ENCODE measurements at places on chromosomes 13 and 19.

DNA sequence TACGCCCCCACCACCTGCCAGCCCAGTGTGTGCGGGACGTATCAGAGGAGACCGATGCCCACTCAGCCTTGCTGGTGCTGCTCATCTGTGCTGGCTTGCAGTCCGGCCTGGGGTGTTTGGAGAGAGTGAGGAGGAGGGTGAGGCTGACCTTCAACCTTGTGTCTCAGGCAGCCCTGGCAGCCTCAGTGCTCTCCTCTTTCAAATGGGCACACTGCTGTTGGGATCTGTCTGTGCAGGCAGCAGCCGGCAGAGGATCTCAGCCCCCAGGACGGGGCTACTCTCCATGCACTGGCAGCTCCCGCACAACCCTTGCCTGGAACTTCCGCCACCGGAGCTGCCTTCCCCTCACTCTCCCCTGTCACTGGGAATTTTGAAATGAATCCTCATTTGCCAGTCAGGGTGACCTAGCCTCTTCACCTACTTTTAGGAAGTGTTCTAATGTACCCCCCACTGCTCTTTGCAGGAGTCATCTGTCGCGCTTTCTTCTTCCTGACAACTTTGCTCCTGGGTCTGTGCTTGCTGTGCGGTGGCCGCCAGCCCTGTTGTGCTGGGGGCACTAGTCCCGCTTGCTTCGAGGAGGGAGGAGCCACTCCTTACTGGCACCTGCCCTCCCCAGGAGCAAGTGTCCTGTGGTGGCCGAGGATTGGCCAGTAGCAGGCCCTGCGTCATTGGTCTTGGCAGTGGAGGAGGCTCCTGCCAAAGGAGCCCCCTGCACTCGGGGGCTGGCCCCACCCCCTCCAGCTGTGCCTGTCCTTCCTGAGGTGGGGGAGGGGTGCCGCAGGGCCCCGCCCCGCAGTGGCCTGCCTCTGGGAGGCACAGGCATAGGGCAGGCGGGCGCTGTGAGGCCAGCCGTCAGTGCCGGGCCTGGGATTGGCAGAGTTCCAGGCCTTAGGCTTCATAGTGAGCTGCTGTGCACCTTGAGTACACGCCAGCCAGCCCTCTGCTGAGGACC lies 53.4 kb downstream of the TSSK6 start:
- peak; percentile 52 for DNase-seq

DNA sequence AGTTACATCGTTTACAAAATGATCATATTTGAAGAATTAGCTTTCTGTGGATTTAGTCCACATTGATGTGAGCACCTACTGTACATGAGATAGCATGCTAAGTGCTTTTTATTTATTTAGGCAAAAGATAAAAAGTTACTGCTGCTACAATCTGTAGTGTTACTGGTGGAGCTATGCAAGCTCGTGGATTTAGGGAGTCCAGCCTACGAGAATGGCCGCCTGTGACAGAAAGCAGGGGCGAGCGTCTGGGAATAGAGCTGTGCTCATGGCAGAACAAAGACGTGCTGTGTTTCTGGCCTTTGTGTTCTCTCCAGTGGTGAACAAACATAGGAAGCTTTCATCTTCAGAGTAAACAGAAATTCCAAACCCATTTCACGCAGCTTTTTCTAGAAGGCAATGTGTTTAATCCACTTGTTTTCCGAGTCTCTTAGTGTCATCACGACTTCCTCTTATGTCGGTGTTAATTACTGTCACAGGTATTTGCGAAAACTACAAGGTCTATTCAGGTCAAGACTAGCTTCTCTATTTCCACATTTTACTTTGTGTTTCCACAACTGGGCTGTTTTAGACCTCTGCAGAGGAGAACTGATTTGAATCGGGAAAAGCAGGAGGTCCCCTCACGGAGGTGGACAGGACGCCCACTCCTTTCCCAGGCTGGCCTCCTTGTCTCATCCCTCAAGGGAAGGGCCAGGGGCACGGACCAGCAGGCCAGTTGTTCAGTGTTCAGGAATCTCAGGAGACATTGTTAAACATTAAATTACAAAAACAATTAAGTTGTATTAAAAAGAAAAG lies 67.3 kb downstream of the ATP11A start:
- no peak for DNase-seq

GRCh38 chr19:38378866-38379265 lies 4.5 kb downstream of the PSMD8 start:
- DNase-seq: no peak

DNA sequence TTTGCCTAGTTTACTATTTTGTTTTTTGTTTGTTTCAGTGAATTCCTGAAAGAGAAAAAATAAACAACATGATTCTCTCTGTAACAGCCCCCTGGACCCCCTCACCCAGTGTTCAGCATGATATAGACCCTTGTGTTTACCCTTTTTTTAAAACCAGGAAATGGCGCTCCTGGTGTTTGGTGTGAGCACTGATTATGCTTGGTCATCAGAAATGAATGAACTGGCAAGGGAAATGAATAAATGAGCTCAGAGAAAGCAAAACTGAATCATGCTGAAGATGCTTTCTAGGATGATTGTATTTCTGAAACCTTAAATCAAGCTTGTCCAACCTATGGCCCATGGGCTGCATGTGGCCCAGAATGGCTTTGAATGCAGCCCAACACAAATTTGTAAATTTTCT lies 22.1 kb downstream of the WASF3 start:
- DNase-seq: no peak

GRCh38 chr19:47713046-47714021 lies at the start of gene EHD2:
Gene EHD2, plus strand, starts transcription at chr19:47713422. Its CDS starts 3,191 bp downstream, at chr19:47716613.
- DNase-seq: peak; percentile 62
